GM18507 (cell line): ENCODE measurements at places on chromosomes 5 and 9.

DNA sequence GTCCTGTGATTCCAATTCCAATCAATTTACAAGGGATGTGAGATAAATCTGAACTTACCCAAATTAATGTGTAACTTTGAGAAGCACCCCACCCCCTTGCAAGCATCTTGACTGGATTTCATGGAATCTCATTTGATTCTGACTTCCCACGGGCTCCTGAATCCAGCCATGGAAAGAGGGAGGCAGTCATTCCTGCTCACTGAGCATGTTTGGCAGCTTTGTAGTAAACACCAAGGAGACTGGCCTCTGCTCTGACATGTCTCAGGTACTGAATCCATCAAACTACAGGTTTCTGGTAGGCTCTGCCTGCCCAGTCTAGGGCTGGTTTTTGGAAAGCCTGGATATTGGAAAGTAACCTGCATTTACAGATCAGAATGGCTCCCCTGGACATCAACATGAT is 357.6 kb downstream of the ARHGEF28 start:
- no peak for DNase-seq

GRCh38 chr9:129307227-129307970 is 129.3 kb upstream of the IER5L start:
- no peak for DNase-seq

GRCh38 chr5:38615981-38616451 is 59.6 kb upstream of the LIFR start:
- no peak for DNase-seq

DNA sequence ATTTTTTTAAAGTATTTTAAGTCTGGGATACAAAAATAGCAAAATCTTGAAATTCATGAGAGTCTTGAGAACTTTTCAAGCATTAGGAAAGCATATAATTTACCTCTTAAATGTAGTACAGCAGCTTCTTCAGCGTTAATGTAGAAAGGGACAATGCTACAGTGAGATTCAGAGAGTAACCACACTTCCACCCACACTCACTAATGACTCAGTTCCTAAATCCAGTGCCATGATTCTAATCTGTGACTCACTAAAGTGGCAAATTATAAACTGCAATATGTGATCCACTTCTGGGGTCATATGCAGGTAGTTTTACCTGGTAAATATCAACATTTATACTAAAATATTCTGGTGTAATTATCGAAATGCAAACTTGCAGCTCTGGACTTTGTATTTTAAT is 434.5 kb upstream of the TUSC1 start:
- DNase-seq: no peak

DNA sequence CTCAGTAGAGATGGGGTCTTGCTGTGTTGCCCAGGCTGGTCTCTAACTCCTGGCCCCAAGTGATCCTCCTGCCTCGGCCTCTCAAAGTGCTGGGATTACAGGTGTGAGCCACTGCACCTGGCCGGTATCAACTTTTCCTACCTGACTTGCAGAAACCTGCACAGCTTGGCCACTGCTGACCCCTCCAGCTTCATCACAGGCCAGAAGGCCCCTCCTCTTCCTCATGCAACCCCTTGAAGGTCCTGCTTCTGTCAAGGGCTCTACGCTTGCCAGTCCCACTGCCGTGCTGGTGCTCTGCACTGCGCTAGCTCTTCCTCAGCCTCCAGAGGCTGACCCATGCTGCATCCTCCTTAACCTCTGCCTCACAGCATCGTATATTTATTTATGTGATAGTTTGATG is 32.5 kb upstream of the RNU6ATAC start:
- no peak for DNase-seq

DNA sequence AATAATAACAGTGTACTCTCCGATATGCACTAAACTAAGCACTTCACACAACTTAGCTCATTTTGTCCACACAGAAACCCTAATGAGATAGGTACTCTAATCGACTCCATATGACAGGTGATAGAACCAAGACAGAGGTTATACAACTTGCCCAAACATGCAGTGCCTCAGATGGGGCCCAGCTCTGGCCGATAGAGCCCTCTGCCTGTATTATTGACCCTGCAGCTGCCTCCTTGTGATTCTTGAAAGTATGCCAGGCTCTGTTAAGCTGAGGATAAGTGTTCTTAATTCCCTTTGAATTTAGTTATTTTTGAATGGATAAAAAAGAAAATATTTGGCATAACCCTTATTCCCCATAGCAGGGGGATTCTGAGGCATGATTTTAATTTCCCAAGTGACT is 78.5 kb downstream of the HMHB1 start:
- DNase-seq: no peak
